Ecto neural progenitor cell (in vitro differentiated cells): ENCODE measurements at places on chromosomes 1 and 21.

- DNase-seq, result peak; percentile 82
Observed at GRCh38 chr1:175152006-175152652, 40.4 kb downstream of the KIAA0040 start.

- no peak for DNase-seq
Observed at GRCh38 chr1:226655251-226656163, 83.6 kb downstream of the ITPKB start.

DNA sequence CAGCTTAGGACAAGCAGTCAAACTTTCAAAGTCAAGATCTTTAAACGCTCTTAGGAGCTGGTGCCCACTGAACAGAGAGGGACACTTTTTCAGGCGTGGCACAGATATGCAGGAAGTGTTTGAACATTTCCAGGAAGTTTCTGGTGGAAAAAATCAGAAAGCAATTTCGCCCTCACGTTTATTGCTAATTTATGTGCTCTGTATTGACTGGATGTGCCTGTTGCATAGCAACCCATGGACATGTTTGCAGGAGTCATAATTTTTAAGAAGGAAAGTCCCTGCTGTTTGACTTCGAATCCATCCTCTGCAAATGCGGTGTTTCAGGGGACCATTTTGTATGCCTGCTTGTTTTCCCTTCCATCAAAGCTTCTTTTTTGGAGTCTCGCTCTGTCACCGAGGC lies 239.9 kb upstream of the IRF2BP2 start:
- no peak for DNase-seq

GRCh38 chr1:230037261-230037660 lies 29.8 kb upstream of the GALNT2 start:
- DNase-seq, result no peak

DNA sequence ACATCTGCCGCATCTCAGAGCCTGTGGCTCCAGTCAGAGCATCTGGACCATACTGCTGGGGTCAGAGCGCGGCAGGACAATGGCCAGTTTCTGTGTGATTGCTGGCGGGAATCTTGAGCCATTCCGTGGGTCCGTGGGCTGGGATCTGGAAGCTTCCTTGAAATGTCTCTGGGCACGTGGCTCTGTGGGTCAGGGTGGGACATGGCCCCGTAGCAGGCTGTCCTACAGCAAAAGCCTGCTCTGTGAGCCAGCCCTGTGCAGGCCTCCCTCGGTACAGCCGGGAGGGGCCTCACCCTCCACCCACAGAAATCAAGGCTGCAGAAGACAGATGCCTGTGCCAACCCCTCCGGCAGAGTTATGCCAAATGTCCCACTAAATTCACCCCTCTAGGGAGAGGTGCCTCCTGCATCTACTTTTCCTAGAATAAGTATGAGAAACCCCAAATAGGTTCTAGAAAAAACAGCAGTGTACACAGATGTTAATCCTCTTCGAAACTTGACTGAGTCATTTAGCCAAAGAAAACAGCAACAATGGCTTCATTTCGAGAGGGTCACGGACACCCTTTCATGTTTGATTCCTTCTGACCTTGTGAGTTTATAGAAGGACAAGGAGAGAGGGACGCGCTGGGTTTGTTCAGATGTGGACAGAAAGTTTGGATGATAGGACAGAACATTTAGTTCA lies 27.8 kb downstream of the COL18A1 start:
- DNase-seq, result no peak

DNA sequence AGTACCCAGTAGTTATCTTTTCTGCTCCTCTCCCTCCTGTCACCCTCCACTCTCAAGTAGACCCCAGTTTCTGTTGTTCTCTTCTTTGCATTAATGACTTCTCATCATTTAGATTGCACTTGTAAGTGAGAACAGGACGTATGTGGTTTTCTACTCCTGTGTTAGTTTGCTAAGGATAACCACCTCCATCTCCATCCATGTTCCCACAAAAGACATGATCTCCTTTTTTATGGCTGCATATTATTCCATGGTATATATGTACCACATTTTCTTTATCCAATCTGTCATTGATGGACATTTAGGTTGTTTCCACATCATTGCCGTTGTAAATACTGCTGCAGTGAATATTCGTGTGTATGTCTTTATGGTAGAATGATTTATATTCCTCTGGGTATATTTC lies 1346.5 kb downstream of the MRPL39 start:
- no peak for DNase-seq

DNA sequence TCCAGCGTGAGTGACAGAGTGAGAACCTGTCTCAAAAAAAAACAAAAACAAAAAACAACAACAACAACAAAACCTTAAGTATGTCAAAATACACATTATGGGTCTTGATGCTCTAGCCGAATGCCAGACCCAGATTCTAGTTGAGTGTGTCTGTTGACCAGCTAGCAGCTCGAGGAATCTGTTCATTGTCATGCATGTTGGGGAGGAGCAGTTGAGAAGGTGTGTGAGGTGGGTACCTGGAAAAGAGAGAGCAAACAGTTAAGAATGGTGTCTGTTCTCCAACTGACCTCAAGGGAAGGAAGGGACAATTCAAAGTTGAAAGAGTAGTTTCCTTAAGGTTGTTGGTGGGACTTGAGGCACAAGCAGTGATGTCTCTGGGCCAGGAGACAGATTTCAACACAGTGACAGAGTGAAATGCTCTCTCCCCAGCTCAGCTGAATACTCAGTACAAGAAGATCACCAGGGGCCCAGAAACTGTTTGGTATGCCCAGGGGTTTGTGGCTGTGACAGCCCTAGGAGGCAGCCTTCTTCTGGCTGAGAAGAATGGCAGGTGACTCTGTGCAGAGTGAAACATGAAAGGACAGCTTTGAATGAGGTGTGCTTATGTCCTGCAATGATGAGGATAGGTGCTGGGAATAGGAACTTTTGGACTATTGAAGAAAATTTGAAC lies 14.4 kb upstream of the POU2F1 start:
- no peak for DNase-seq

DNA sequence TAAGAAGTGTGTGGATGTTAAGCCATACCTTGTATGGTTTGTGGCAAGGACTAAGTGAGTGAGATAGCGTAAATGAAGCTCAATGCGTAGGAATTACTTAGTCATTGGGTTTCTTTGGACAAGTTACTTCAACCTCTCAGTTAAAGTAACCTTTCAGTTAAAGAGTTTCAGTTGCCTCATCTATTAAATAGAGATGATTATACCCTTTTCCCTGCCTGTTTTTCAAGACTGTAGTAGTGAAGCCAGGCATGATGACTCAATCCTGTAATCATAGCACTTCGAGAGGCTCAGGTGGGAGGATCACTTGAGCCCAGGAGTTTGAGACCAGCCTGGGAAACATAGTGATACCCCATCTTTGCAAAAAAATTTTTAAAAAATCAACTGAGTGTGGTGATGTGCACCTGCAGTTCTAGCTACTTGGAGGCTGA lies 6.3 kb downstream of the ZMPSTE24 start:
- no peak for DNase-seq

DNA sequence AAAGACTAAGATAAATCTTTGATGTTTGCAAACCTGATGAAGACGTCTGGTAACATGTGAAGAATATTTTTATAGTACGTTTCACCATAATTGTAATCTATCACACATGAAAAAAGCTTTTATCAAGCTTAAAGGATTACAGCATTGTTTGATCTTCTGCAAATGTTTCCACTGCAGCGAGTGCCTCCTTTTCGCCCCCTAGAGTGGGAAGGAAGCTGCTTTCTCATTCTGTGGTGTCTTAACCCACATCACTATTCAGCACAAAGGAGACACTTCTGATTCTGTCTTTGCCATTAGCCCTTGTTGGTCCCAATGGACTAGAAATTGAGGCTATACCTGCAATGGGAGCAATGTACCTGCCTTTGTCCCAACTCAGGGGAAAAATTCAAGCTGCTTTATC lies 46.0 kb upstream of the IL12RB2 start:
- DNase-seq, result no peak

GRCh38 chr1:201036188-201036842 lies 12.8 kb upstream of the KIF21B start:
- no peak for DNase-seq
